Activated CD4-positive, alpha-beta T cell treated with anti-CD3 and anti-CD28 coated beads, Interleukin-2, Interleukin-4, amounts not matched to agents 100 ng/mL and 50 ng/mL, durations not matched to agents 16 hours and 8 hours (primary cell): ENCODE measurements at places on chromosomes 3 and 15.

DNA sequence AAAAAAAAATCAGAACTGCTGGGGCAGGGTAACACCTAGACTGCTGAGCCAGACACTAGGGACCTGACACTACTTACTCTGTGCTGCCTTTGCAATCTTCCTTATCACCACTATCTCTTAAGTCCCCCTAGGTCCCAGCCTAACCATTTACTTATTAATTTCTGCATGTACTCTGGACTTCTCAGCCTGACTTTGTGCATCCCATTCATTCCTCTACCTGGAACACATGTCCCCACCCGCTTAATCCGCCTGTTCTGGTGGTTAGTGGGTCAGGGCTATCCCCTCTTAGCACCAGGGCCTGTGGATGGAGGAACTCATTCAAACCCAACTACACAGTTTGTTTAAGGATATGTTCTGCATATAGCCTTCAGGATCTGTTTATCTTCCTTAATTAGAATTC, 5.0 kb upstream of the CACNA1D start:
- no peak for DNase-seq

DNA sequence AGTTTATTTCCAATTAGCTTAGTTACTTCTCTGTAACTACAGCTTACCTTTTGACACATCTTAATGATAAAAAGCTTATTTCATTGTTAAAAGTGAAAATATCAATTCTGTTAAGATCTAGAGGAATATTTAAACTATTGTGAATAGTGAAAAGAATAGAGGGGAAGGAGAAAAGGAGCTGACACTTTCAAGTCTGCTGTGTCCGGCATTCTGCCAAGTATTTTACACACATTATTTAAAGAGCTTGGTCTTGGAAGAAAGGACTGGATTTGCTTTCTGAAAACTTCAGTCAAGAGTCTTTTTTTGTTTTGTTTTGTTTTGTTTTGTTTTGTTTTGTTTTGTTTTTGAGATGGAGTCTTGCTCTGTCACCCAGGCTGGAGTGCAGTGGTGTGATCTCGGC, 34.8 kb downstream of the CCDC80 start:
- DNase-seq, result no peak

DNA sequence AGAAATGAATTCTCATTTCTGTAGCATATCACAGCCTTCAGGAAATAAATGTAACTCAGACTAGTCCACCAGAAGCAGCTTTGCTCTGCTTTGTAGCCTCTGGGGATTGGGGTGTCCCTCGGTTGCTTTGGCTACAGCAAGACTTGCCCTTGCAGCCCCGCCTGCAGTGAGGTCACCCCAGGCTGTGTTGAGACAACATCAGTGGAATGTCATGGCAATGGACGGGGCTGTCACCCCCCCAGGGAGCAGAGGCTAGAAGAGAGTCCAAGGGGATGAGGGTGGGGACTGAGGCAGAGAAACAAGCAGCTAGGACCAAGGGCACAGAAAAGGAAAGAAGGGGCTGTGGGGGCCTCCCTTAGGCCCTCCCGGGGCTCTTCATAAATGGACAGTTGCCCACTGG, 854 bp downstream of the CLEC3B start:
- DNase-seq, result no peak

- no peak for DNase-seq
These were observed 23.6 kb upstream of the CYFIP1 start for GRCh38 chr15:23003736-23004135.

DNA sequence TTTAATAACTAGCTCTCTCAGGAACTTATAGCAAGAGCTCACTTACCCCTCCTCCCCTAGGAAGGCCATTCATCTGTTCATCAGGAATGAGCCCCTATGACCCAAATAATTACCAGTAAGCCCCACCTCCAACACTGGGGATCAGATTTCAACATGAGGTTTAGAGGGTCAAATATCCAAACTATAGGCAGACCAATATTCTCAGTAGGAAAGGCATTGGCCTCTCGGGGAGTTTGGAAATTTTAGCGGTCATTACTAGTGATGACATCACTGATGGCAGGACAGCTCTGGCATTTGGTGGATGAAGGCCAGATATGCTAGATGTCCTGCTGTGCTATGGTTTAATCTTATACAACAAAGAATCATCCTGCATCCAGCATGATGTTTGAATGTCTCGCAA, 15.2 kb upstream of the CD47 start:
- DNase-seq, result no peak

- no peak for DNase-seq
These were observed 6.8 kb upstream of the WNT7A start for GRCh38 chr3:13886593-13887129.

GRCh38 chr15:90362936-90363212, 10.8 kb downstream of the ZNF774 start:
- DNase-seq, result no peak

DNA sequence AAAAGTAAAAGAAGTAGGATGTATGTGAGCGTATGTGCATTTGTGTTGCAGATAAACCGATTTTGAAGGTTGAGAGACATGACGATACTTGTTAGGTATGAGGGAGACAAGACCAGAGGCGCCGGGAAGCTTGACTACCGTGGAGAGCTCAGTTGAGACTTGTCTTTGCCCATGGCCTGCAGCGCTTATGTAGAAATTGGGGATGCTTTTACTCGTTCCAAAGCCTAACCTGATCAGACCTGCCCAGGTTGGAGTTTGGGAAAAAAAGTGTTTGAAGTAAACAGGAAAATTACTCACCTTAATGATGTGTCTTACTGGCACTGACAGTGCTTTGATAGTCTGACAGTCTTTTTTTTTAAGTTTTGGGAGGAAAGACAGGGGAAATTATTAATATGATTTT, 202.8 kb downstream of the TP63 start:
- DNase-seq, result no peak

DNA sequence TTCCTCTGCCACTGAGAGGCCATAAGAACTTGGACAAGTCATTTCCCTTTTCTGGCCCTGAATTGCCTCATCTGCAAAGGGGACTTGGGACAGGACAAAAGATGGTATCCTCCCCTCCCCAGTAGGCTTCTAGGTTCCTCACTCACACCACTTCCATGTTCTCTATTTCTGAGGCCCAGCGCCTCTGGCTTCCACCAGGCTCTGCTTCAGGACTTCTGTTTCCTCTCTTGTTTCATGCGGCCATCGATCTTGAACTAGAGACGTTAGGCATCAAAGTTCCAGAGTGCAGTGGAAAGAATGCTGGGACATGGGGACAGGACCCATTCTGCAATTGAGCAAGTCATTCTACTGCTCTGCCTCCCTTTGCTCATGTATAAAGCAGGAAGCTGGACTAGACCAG, 1.7 kb downstream of the TM4SF4 start:
- DNase-seq, result no peak

DNA sequence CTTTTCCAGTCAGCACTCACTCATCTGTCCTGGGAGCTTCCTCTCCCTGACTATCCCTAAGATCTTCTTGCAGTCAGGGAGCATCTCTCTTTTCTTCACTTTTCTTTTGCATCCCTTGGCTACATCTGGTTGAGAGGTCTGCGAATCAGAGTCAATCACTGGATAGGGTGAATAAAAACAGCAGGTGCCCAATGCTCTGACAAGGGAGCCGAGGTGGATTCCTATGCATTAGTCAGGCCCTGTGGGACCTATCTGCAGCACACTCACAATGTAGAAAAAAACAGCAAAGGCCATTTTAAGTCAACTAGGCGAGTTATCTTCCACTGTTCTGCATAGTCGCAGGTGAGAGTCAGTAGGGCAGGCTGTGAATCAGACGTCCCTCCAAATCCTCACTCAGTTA, 35.5 kb downstream of the DZIP1L start:
- DNase-seq, result no peak

- no peak for DNase-seq
These were observed 464.1 kb downstream of the EPHA6 start for GRCh38 chr3:97278506-97278905.

DNA sequence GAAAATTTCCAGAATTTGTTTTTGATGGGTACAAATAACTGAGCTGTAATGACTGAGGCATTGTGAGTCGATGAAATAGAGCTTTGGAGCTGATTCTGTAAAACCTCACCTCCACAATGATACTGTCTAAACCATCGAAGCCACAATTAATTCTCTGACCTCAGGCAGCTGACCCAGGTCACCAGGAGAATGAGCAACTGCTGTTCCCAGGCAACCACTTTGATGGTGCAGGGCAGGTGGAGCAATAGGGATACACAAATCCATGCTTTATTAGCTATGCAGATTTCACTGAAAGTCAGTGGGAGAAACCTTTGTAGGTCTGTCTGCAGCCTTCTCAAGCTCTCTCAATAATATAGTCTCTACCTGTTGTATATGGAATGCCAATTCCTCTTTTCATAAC, 204.4 kb downstream of the RYR3 start:
- no peak for DNase-seq

GRCh38 chr3:61684386-61684785, 123.0 kb downstream of the PTPRG start:
- DNase-seq, result no peak

DNA sequence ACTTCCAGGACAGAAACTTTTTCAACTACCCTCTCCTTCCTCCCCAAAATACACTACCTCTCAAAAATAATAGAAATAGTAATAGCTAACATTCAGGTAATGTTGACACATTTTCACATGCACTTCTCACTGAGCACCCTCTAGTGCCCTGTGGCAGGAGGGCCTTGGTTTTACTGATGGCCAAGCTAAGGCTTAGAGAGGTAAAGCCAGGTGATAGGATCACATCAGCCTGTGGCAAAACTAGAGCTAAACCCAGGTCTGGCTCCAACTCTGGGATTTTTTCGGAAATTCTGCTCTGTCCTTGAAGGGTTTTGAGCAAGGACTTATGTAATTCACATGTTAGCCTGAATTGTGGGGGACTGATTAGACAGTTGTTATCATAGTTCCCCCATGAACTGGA, 922 bp upstream of the TAMM41 start:
- DNase-seq, result peak; percentile 15

DNA sequence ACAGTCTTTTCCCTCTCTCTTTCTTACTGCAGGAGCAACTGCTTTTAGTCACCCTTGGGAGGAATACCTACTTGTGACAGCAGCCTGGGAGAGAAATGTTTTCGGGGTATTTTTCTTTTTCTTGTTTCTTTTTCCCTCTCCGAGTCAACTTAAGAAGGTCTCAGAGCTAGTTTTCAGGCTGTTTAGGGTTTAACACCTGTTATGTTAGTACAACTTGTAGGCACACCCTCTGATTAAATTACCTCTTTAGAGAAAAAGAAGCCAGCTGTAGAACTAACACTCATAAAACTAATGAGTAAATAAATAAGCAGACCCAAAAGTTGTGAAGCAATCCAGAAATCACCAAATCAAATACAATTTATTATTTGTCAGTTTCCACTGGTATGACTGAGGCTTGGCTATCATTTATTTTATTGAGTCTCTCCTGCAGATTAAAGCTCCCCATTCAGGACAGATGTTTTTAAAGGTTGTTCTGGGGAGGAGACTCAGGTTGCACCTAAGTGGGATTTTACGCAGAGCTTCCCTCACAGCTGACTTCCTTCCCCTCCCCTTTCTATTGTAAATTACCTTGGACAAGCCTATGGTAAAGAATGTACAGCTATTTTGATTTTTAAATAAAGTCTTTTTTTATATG, 112.5 kb downstream of the FOXB1 start:
- no peak for DNase-seq

- DNase-seq, result no peak
These were observed 47.6 kb downstream of the LARS2 start for GRCh38 chr3:45435961-45436360.

- no peak for DNase-seq
These were observed 26.9 kb downstream of the PHC3 start for GRCh38 chr3:170154569-170155143.

DNA sequence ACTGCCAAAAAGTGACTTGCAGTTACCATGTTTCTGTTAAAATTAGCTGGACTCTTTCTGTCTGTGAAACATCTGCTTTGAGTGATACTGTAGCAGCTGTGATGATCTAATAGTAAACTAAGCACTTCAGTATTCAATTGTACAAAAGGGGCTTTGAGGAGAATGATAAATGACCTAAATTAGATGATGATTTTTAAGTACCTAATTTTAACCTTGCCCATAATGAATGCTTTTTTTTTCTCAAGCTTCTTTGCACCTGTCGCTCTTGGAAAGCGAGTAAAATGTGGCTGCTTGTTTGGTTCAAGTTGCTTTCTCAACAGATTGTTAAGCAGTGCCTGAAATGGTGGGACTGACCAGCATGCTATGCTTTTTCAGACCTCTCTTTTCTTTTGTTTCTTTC, 752.3 kb downstream of the EPHA3 start:
- DNase-seq, result no peak

DNA sequence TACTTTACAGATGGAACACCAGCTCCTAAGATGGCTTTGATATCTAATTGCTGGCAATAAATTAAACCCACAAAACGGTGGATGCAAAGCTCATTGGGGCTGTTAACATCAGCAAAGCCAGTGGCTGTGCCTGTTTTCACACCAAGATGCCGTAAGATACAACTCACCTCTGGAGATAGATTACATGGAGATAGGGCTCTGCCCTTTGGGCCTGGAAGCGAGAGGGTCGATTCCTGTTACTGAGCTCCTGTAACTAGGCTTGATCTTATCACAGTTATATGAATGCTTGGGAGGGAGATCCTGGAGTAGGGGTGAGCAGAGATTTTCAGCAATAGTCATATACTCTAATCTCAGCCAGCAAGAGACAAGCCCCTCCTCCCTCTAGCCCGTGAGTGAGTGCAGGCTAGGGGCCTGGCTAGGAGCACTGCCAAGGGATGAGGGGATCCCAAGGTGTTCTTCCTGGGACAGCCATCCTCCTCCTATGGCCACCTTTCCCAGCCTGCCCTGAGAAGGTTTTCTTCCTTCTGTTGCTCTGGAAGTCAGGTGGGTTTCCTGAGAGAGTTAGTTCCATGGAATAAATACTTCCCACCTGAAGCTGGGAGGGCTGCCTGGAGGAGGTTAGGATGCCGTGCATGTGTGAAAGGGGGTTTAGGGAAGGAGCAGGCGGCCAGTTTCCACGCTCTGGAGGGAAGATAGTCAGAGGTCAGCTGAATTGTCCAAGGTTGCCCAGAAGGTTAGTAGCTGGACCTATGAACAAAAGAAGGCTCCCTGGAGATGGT, 18.1 kb upstream of the DOCK3 start:
- no peak for DNase-seq

DNA sequence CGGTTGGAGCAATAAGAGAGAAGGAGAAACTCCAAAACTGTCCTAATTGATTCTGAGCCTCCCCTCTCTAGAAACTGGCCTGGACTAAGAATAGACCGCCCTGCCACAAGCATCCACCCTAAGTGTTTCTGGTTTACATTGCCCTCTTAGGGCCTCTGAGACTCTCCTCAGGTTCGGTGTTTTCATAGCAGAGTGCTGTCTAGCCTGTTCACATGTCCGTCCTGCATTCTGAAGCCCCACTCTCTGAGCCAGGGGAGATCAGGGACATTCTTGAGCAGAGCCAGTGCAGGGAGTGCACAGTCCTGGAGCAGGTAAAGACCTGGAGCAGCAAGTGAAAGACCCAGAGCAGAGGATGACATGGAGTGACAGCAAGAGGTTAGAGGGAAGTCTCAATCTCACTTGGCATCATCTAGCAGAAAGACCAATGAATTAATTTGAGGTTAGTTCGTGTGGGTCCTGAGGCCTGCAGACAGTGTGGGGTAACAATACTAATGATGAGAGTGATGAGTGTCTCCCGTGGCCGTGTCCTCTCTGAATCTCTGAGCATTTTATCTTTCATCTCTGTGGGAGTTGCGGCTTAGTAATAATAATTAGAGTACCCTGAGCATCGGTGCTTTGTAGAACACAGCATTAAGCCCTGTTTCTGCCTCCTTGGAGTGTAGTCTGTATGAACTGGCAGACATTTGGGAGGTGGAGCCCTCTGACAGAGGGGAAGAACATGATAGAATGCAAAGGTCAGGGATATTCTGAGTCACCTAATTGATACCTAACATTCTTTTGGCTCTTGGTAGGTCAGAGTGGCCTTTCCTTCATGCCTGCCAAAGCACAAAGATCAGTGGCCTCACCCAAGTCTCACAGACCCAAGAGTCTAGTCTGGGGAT, 24.6 kb downstream of the MAPKBP1 start:
- DNase-seq, result no peak
